ENCODE measurements at places on chromosomes 16 and 17. TPM values are rescaled to one million over a fixed set of nuclear protein-coding genes. Genes with fewer than 3 reads are reported as not detected.

GRCh38 chr17:27960183-27960849, 67.2 kb upstream of the LYRM9 start:
- no peak for DNase-seq

GRCh38 chr17:40017422-40018080, 2.3 kb downstream of the CSF3 start:
- DNase-seq: no peak

- DNase-seq: no peak
These were observed 1.8 kb downstream of the ITGAX start for GRCh38 chr16:31356566-31357323.

DNA sequence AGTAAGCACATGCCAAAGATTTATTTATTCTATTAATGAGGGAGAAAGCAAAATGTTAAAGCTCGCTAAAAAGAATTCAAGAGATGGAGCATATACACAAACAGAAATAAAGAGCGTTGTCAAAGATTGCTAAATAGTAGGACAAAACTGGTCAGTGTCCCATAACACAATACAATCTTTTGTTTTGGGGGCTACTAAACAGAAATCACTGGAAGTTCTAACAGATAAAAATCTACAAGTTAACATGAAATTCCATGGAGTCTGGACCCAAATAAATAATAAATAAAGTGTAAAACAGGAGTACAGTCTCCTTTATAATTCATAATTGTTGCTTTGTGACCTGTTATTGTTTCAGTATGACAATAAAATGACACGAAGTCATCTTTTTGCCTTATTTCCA, 115.2 kb upstream of the CNTNAP4 start:
- no peak for DNase-seq

GRCh38 chr16:89564476-89565255, 4.2 kb downstream of the RPL13 start:
- no peak for DNase-seq

GRCh38 chr17:61720016-61720795, 129.2 kb upstream of the NACA2 start:
- DNase-seq: no peak

- DNase-seq: no peak
These were observed 2.9 kb upstream of the CRYBA1 start for GRCh38 chr17:29243792-29244191.

GRCh38 chr16:82094942-82095540, 60.0 kb downstream of the HSD17B2 start:
- DNase-seq: no peak

DNA sequence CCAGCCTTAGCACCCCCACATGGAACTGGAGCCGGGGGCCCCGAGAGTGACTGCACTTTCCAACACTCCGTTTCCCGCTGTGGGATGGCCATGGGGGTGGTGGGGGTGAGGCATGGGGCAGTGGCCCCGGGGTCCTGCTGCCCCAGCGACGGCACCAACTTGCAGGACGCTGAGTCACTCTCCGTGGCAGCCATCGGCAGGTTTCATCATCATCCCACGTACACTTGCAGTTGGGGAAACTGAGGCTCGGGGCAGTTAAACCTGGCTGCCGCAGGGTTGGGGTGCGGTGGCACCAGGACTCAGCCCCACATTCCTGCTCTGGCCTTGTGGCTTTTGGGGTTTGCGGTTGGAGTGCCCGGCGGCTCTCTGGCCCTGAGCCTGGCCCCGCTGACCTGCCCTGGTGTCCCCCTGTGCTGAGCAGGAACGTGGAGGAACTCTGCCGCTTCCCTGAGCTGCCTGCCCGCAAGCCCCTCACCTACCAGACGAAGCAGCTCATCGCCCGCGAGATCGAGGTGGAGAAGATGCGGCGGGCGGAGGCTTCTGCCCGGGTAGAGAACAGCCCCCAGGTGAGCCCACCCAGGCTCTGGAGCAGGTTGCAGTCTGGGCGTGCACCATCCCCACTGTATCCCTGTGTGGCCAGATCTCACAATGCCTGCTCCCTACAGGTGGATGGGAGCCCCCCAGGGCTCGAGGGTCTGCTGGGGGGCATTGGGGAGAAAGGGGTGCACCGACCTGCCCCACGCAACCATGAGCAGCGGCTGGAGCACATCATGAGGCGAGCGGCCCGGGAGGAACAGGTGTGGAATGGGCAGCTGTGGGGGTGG, 4.0 kb downstream of the GNG13 start:
- DNase-seq: no peak

The DOC2B gene
- 0.68 TPM for total RNA-seq

The SLC16A5 gene
- total RNA-seq: 1.2 TPM

The CDH5 gene
- 13.5 TPM for total RNA-seq

The CTRL gene
- total RNA-seq: 0.73 TPM

All from left lobe of liver (tissue), 2 donors.